ENCODE measurements at places on chromosomes 7 and 10.

DNA sequence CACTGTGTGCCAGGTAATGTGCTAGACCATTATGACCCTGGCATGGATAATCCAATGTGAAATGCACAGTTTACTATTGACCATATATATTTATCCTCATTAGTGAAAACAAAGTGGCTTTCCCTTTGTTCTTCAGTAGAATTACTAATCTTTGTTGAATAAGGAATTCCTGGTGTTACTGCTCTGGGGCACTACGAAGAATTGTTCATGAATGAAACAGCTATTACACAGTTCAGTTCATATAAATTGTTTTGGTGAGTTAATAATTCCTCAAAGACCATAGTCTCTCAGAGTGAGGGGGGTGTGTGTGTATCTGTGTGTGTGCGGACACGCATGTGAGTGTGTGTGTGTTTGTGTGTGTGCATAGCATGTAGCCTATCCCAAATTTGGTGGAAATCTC lies 668.0 kb upstream of the MBL2 start:
- no peak for DNase-seq

- DNase-seq, result no peak
Measured at GRCh38 chr7:136877509-136877908, 9.1 kb downstream of the CHRM2 start.

DNA sequence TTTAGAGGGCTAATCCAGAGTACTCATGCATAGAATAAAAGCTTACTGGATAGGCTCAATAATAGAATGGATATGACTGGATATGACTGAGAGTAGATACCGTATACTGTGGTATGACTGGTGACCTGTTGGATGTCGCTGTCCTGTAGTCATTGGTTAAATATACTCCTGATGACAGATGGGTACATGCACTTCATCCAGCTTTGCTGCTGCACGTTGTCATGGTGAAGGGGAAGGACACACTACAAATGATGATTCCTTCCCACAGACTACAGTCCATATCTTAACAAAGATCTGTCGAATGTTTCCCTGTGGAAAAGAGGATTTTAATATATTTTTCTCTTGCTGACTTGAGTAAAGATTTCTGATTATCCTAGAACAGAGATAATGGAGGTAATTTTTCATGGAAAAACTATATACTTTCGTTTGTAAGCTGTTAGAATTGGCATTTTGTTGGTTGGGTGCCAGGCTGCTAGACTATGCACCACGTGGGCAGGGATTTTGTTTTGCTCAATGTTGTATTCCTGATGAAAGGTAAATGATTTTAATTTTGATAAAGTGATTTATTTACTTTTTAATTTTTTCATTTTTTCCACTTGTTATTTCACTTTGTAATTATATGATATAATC lies 97.3 kb downstream of the PPP1R9A start:
- no peak for DNase-seq

- no peak for DNase-seq
Measured at GRCh38 chr10:107498983-107499382, 334.5 kb upstream of the SORCS1 start.

DNA sequence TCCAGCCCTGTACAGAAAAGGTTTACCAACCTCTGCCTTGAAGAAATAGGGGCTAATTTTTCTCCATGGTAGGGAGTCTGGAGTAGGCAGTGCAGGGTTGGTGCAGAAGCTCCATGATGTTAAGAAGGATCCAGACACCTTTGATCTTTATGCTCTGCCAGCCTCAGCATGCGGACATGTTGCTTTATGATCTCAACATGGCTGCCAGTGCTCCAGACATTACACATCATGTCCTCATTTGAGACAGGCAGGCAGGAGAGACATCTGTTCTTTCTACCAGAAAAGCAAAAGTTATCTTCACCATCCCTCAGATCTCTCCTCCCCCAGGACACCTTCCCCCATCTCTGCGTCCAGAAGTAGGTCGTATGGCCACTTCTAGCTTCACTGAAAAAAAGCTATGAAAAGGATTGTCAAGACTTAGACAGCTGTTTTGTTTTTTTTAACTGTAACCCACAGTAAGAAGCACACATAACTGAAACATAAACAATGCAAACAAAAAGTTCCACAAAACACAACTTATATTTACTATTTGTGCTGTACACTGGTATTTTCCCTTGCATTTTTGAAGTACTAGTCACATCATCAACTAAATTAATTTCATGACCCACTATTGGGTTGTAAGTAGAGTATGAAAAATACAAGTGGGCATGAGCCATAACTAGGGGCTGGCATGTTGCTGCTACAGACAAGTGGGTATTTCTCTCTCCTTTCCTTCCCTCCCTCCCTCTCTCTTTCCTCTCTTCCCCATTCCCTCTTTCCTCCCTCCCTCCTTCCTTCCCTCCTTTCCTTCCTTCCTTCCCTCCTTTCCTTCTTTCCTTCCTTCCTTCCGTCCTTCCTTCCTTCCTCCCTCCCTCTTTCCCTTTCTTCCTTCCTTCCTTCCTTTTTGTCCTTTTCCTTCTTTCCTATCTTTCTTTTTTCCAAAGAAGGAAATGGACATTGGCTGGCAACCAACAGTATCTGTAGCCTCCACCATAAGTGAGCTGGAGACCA lies 2.6 kb upstream of the RASSF4 start:
- no peak for DNase-seq

- DNase-seq, result no peak
Measured at GRCh38 chr7:78585980-78586379, 787.4 kb downstream of the PHTF2 start.

- DNase-seq, result no peak
Measured at GRCh38 chr10:88975377-88975720, 15.2 kb upstream of the FAS start.

DNA sequence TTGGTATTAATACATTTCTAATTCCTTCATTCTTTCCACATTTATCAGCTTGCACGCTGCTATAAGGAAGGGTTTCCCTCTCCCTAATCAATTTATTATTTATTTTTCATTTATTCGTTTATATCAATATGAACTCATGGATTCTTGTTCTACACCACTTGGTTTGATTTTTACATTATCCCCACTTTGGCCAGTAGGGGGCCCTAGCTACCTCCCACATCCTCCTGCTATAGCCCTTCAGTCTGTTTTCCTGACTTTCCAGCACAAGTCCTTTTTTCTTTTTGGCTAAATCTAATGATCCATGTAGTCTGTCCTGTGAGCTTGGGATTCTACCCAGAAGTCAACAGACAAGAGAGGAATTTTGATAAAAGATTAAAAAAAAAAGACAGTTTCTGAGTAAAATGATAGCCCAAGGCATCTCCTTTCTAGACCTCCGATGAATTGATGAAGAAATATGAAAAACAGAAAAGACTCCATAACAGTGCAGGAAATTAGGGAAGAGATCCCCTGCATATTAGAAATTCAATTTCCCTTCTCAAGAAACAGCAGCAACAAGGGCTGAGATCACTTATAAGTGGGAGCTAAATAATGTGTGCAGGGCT lies 47.7 kb downstream of the LYZL2 start:
- no peak for DNase-seq

GRCh38 chr10:128960517-128960916 lies 506.5 kb upstream of the MGMT start:
- DNase-seq, result no peak

GRCh38 chr10:29669149-29669548 lies 34.4 kb upstream of the SVIL start:
- DNase-seq, result no peak

- DNase-seq, result no peak
Measured at GRCh38 chr7:144805627-144806239, 30.1 kb downstream of the TPK1 start.

DNA sequence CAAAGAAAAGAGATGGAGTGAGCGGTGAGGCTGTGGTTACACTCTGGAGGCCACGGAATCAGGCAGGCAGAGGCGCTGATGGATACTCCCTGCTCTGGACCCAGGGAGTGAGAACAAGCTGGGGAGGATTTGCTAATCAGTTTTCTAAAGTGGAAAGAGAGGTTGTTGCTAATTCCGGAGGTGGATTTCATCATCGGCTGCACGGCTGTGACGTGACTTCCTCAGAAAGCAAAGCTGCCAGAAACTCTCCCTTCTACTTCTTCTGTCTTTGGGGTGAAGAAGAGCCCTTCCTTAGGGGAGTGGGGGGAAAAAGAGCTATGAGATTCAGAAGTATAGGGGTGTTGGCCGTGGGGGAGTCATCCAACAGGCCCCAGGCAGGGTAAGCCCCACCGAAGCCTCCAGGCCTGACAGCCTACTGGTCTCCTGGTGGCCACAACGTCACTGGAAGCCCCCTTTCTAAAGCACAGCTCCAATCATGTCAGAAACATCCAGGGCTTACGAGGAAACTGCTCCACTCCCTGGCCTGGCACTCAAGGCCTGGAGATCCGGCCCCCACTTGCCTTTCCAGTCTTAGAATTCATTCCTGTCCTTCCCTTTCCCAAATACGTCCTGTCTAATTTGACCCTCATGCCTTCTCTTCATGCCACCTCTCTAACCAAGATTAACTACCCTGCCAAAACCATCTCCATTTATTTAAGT lies 114.5 kb downstream of the HIP1 start:
- no peak for DNase-seq

DNA sequence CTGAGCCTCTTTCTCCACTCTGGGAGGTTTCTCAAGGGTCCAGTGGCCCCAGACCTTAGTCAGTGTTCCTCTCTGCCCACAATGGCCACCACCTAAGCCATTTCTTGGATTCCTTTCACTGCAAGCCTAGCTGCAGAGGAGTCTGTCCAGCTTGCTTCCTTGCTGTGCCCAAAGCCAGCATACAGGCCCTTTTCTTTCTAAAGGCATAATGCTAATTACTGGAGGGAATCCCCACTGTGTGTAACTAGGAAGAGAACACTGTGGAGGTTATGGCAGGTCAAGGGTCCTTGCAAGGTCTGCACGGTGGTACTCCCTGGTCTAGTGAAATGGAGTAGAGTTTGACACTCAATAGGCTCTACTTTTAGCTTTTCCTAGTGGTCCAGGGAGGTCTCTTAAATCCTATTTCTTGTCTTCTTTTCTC lies 70.4 kb upstream of the CC2D2B start:
- DNase-seq, result peak; percentile 50

Measured in GM06990 (cell line).